ENCODE measurements at places on chromosomes 1 and 21.

DNA sequence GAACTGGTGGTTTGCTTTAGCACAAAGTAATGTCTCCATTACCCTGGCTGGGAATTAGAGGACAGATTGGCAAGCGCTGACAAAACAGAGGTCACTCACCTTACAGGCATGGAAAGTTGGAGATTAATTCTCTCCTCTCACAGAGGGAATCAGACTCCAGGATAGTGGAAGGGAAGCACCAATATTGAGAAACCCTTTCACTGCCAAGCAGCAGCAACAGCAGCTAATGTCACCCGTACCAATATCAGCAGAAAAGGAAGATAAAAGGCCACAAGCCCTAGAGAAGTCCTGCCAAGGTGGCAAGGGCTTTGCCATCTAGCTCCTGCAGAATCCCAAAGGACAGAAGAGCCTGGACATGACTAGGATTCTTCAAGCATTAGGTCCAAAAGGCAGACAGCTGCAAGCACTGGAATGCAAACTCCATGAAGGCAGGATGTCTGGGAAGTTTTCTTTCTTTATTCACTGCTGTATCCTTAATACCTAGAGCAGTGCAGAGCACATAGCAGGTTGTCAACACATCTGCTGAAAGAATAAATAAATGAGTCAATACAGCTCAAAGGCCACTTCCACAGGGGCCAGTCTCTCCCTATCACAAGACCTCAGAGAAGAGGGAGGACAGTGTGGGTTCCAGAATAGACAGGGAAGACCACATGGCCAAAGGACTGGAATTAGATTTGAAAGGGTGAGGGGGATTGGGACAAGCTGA, 57.2 kb downstream of the ERI3 start:
- no peak for ATAC-seq

DNA sequence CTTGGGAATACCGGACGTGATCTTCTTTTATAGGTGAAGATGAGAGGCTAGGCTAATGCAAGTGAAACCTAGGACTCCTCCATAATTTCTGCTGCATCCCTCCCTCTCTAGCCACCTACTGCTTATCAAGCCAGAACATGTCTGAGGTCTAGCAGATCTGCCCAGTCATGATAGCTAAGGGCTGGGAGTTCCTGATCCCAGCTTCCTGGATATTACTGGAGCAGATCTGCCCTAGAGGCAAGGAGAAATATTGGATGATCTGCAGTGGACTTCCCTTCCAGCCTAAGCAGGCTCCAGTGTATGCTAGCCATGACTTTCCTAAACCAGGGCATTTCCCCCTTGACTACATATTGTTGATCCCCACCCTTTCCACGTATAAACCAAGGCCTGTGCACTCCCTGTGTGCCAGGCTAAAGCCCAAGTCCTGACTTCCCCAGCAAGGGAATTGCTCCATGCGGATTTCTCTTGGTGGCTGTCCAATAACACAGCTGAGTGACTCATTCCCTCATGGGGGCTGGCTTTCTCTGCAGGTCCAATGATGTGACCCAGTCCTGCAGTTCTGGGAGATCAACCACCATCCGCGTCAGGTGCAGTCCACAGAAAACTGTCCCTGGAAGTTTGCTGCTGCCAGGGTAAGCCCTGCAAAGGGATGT, 15.5 kb upstream of the SARS1 start:
- no peak for ATAC-seq

- peak; percentile 62 for ATAC-seq
Measured at GRCh38 chr1:235866205-235866912, at the start of gene LYST. Gene LYST (minus strand): TSS chr1:235866906. CDS start chr1:235830417, 36,489 bp downstream.

DNA sequence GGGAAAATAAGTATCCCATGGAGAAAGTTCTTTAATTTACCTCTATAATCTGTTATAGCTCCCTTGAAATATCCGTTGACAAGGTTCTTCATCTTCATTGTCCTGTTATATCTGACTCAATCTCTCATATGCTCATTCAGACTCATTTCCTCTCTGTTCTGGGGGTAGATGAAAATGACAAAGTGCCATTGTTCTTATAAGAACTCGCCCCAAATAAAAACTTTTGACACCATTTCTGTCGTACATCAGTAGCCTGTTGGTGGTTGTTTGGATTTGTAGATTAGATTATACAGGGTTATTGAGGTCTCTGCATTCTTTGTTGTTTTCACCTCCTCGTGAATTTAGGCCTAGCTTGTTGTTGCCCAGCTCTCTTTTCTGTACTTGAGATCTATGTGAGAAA, 55.2 kb upstream of the IPO9 start:
- ATAC-seq, result no peak

All from activated T-helper 17 cell treated with anti-CD3 and anti-CD28 coated beads, Interleukin-2, amount 50 U/mL, for 72 hours (primary cell).